ENCODE measurements at places on chromosomes 12 and 14.

GRCh38 chr12:50119387-50119786 lies 7.4 kb downstream of the COX14 start:
- DNase-seq = no peak

DNA sequence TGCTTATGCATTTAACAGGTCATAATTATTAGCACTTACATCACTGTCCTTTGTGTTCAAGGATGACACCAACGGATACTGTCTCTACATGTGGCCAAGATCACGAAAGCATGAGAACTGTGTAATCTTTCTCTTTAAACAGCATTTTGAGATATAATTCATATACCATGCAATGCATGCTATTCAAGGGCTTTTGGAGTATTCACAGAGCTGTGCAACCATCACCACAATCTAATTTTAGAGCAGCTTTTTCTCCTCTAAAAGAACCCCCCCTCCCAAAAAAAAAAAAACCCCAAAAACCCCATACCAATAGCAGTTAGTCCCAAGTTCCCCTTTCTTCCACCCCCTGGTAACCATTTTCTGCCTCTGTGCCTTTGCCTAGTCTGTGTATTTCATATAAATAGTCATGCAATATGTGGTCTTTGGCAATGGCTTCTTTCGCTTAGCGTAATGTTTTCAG lies 60.6 kb downstream of the SPRING1 start:
- DNase-seq = no peak

- no peak for DNase-seq
Observed at GRCh38 chr14:30982533-30982932, 42.9 kb upstream of the AP4S1 start.

DNA sequence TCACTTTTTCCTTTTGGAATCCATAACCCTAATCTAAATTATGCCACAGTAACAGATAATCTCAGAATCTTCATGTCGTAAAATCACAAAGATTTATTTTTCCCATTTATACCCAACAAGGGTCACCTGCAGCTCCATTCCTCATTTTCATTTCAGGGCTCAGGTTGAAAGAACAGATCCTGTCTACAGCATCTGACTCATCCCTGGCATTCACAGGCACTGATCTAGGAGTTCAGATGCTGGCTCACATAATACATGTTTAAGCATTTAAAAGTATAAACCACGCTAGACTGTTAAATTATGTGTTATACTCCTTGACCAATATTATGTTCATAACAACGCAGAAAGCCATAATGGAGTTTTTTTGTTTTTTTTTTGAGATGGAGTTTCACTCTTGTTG lies 58.3 kb downstream of the STON2 start:
- no peak for DNase-seq

GRCh38 chr14:61104358-61104757 lies 123.3 kb downstream of the SLC38A6 start:
- no peak for DNase-seq

GRCh38 chr12:19779395-19780056 lies 340.2 kb downstream of the AEBP2 start:
- DNase-seq = no peak

- DNase-seq = no peak
Observed at GRCh38 chr14:104346608-104347007, 208.2 kb downstream of the KIF26A start.

- DNase-seq = peak; percentile 85
Observed at GRCh38 chr12:109597795-109598427, 24.3 kb downstream of the MVK start.

DNA sequence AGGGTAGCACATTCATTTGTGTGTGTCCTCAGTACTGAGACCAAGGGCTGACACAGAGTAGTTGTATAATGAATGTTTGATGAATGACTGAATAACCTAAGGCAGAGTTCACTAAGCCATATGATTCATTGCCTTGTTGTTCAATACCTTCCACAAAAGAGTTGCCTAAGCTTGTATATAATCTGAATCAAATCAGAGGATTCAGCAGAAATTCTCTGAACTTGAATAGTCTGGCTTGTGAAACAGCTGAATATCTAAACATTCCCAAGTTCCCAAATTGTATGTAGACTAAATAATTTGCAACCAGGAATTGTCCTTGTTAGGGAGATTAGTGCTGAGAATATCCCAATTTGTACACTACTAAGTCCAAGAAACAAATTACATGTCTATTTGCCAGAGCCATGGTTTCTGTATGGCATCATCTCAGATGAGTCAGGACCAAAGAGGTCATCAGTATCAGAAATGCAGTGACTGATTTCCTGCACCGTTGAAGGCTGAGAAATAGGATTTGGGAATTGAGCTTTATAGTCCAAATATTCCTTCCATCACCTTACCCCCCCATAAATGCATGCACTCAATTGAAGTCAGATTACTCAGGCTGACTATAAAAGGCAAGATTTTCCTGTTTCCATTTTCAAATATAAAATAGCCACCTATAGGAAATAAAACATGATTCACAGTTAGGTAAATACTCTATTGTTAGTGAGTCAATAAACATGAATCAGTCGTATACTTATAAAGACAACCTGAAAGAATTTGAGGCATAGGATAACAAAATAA lies 168.7 kb downstream of the PHLDA1 start:
- no peak for DNase-seq
